Fibroblast of the aortic adventitia (primary cell): ENCODE measurements at places on chromosomes 11 and 22. TPM values are rescaled to one million over a fixed set of nuclear protein-coding genes. Genes with fewer than 3 reads are reported as not detected.

ART5 gene
- total RNA-seq: 0.81 and 3.4 TPM in 2 replicates

OR51E2 gene
- not detected in 2 replicates for total RNA-seq

H19 gene
- total RNA-seq: 80.9 and 1,460 TPM in 2 replicates

ADM gene
- 103 and 348 TPM in 2 replicates for total RNA-seq

DNA sequence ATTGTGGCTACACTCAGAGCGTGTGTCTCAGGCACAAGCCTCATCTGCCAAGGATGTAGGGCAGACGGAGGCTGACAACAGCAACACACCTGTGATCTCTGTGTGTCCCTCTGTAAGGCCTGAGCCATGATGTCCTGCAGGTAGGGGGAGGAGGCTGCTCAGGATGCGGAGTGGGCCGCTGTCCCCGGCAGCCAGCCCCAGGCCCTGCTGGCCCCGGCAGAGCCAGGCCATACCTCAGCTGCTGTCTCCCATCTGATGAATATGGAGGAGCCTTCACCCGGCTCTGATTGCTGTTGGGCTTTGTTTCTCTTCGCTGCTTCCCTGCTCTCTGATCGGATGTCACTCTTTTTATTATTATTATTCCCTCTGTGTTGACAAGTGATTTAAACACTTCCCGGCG lies 83.6 kb upstream of the NCAM1 start:
- DNase-seq: no peak

DNA sequence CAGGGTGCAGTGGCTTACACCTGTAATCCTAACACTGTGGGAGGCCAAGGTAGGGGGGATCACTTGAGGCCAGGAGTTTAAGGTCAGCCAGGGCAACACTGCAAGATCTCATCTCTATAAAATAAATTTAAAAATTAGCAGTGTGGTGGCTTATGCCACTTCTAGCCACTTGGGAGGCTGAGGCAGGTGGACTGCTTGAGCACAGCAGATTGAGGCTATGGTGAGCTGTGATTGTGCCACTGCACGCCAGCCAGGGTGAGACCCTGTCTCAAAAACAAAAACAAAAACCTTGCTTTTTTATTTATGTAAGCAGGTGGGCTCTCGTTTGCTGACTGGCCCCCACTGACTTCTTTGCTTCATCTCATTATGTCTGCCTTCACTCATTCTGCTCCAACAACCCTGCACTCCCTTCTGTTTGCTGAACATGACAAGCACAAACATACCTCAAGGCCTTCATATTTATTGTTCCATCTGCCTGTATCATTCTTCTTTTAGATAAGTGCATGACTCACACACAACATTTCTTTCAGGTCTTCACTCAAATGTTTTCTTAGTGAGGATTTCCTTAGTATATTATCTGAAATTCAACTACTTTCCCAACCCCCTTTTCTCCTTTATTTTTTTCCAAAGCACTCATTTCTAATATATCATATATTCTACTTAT lies 32.4 kb upstream of the CLNS1A start:
- DNase-seq: peak; percentile 17

DNA sequence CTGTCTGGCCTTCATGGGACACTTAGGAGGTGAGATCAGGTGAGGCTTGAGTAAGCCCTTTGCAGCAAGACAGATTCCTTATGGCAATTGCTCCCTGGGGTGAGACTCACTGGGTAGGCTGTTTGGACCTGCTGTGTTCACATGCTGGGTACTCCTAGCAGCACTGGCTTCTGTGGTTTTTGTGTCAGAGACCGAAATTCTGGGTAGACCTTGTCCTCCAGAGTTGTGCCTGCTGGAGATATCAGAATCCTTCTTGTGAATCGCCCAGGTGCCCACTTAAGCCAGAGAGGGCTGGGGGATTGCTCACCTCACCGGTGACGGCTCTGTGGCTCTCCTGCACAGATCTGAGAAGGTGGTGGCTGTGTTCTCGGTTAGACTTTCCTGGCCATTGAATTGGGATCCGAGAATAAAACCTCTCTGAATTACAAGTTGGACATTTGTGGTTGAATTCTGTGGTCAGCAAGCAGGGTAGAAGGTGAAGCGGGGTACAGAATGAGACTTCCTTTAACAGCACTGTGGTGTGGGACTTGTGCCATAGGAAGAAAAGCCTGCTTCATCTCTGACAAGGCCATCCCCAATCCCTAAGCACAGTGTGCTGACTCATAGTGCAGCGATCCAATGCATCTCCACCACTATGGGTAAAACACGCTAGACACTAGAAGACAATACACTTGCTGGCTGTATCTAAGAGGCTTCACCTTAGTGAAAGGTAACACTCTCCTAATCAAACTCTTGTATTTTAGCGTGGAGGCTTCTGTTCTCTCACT lies 52.5 kb upstream of the TTC12 start:
- DNase-seq: peak; percentile 21

DNA sequence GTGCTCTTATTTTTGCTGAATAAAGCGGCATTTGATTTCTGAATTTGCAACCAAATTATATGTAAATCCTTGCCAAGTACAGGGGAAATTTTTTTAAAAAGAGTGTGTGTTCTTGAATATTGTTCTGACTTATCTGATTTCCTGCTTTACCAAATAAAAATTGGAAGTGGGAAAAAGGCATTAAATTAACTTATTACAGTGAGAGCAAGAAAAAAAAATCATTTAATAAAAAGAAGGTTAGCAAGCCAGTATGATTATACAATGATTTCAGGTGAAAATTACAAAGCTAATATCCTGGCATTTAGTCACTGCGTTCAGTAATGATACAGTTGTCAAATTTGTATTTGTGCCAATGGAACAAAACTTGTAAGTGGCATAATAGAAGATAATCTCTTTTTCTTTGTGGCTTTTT lies 82.1 kb upstream of the PPARA start:
- peak; percentile 63 for DNase-seq
